ENCODE measurements at places on chromosomes 2 and 18. TPM values are rescaled to one million over a fixed set of nuclear protein-coding genes. Genes with fewer than 3 reads are reported as not detected.

- no peak for DNase-seq
Observed at GRCh38 chr2:85251070-85251616, 76.6 kb downstream of the TGOLN2 start.

- DNase-seq: no peak
Observed at GRCh38 chr2:118049816-118050140, 35.9 kb upstream of the CCDC93 start.

DNA sequence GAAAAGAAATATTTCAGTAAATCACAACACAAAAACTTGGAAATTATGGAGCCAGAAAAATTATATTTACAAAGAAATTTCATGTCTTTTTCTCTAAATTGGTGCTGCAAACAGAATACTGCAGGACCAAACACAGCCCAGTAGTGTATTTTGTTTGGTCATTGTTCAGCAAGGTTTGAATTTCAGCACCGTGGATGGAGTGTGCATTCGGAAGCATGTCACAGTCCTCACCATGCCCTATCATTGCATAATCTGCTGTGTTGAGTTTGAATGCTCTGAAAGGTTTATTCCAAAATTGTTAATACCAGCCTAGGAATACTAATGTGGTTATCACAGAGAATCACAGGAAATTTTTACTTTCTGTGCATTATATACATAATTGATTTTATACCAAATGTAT is 296.7 kb downstream of the METTL4 start:
- DNase-seq: no peak

GRCh38 chr2:13332060-13332459 is 615.3 kb downstream of the TRIB2 start:
- no peak for DNase-seq

DNA sequence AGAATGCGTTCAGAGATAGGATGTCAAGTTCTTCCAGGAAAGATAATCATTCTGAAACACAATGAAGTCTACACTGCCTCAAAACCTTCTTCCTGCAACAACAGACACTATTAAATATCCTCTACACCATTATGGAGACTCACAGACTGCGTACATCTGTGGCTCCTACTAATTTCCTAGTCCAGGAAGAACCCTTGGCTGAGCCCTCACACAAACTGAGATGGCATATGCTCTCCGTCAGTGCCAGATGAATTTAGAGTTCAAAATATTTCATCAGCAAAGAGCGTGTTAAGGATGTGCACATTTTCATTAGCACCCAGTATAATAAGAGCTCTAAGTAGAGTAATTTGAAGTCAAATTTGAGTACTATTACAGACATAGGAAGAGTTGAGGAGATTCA is 117.2 kb downstream of the TCF4 start:
- DNase-seq: no peak

DNA sequence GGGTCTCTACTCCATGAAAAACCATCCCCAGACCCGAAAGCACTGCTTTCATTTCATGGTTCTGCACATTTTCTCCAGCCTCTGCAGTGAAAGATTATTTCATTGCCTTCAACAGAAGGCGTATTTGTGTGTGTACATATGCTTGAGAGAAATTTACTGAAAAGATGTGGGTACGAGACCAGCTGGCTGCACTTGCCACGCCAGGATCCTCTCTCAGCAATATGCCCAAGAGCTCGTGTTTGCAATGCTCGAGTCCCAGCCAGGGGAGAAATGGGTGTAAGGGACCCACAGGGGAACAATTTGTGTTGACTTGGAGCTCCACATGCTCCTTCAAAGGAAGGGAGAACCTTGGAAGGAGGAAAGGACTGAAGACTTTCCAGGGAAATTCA is 37.3 kb downstream of the TMEM177 start:
- no peak for DNase-seq

DNA sequence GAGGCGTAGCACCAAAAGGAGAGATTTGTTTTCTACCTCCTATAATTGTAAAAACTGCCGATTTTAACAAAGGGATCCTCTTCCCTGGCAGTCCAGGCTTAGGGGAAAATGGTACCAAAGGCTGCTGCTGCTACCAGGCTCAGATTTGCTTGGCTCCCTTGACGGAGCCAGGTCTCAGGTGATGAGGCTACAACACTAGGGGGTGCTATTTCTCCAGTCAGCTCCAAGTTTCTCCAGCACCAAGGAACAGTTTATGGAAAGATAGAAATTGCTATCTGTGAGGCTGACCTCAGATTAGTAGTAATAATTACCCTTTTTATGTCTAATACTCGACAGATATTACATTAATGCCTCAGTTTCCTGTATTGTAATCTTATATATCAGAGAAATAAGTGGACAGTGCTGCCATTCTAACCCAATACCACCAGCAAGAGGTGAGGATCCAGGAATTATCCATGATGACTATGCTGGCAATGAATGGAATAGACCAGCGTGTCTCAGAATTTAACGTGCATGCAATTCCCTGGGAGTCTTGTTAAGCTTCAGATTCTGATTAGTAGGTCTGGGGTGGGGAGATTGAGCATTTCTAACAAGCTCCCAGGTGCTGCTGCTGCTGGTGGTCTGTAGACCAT is 111.3 kb downstream of the ESCO1 start:
- no peak for DNase-seq

GRCh38 chr2:231017231-231017598 is 20.1 kb upstream of the C2orf72 start:
- no peak for DNase-seq

GRCh38 chr2:6877402-6878304 is at the start of gene RSAD2:
Gene RSAD2 (plus strand): TSS chr2:6877777. CDS start chr2:6877801, 24 bp downstream.
- no peak for DNase-seq

- no peak for DNase-seq
Observed at GRCh38 chr2:187150670-187151069, 297.4 kb downstream of the CALCRL start.

GRCh38 chr2:104944495-104944894 is 90.6 kb downstream of the POU3F3 start:
- DNase-seq: no peak

DNA sequence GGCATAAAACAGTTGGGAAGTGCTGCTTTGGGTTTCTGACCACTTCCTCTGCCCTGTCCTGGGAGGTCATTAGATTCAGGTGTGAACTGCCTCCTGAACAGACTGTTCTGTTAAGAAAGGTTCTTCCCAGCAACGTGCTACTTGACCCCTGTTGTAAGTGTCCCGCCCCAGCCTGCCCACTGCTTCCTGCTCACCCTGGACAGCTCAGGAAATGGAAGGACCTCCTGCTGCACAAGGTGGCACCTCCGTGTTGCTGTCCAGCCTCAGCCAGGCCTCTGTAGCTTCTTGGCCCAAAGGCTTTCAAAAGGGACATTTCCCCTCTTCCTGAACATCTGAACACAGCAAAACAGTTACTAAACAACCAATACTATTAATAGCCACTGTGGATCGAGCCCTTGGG is 5.3 kb downstream of the TOGARAM2 start:
- no peak for DNase-seq

DNA sequence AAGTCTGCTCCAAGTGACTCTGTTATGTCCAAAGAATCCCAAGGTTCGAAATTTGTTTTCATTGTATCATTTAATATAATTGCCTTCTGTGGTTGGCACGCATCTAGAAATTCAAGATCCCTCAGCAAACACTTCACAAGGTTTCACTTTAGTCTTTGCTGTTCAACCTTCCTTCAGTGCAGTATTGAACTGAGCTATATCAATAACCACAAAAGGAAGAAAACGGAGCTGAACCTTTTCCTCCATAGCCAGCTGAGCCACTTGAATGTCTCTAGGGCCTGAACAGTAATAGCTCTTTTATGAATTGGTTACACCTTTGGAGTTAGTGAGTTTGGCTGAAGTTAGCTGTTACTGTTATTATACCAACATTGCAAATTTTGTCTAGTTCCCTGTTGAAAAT is 357.7 kb upstream of the HNRNPA3 start:
- DNase-seq: no peak

- DNase-seq: peak; percentile 4
Observed at GRCh38 chr18:44229693-44230108, 451.0 kb upstream of the SETBP1 start.

- DNase-seq: no peak
Observed at GRCh38 chr2:108449410-108450130, 564 bp downstream of the GCC2 start.

- DNase-seq: no peak
Observed at GRCh38 chr2:106899786-106900530, 14.0 kb upstream of the ST6GAL2 start.

- DNase-seq: no peak
Observed at GRCh38 chr2:181467966-181468707, 11.0 kb downstream of the ITGA4 start.

DNA sequence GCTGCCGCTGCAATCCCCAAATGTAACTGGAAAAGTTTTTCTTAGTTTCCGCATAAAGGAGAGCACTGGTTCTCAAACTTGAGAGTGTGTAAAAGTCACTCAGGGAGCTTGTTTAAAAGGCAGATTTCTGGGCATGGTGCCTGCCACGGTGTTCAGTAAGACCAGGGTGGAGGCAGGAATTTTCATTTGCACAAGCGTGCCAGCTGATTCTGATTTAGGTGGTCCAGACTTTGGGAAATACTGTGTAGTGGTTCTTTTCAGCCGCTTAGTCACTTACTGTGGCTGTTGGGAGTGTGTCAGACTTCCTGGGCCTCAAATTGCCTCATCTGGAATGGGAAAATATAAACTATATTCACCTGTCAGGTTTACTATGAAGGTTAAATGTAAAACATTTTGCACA is 788 bp downstream of the ARMC9 start:
- no peak for DNase-seq

DNA sequence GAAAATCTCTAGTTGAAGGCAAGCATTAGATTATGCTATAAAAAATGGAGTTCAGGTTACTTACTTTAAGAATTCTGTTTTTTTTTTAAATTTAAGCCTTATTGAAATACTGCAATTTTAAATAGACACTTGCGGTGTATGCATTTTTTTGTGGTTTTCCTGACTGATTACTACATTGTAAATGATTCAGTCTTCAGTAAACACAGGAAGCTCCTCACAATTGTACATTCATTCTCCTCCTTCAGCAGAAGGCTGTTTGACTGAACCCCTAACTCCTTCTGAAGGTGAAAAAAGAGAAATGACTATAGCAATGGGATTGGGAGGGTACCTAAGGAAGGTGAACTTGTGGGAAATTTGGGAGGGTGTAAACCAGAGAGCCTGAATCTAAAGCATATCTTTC is 136.1 kb downstream of the GCA start:
- no peak for DNase-seq

- DNase-seq: no peak
Observed at GRCh38 chr2:12060886-12061285, 314.5 kb downstream of the LPIN1 start.

GRCh38 chr2:178870703-178871102 is 63.5 kb upstream of the TTN start:
- DNase-seq: no peak

- DNase-seq: no peak
Observed at GRCh38 chr18:13520741-13521140, 205.6 kb downstream of the FAM210A start.

- DNase-seq: no peak
Observed at GRCh38 chr18:45104049-45104395, 423.3 kb downstream of the SETBP1 start.

GRCh38 chr18:75369026-75369721 is 58.3 kb downstream of the SMIM21 start:
- DNase-seq: no peak

DNA sequence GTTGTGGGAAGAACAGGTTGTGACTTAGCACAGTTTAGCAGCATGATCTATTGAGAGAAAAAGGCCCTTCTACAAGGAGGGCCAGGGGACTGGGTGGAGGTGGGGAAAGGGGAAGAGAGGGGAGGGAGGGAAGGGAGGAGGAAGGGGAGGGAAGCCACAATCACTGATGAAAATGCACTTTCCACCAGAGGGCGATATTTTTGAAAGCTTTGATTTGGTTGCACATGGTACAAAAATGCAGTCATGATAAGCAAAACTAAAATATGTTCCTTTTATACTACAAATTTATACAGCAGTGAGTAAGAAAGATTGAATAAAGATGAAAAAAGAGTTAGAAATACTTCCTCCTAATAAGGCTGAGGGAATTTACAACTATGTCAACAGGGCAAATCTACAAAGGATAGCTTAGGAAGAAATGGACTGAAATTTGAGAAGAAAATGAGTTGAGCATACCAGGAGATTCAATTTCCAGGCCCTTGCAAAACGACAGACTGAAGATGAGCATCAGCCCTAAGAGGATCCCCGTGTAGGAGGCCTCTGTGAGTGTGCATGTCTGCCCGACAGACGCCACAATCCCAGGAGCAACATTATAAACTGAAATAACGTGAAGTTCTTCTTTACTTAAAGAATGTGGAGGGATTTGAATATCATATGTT is 17.2 kb downstream of the SH3YL1 start:
- DNase-seq: peak; percentile 17

FN1 gene
- 4,778 TPM for polyA plus RNA-seq

DNAH6 gene
- polyA plus RNA-seq: 0.01 TPM

SH2D6 gene
- polyA plus RNA-seq: 0.18 TPM

ANKRD62 gene
- not detected for polyA plus RNA-seq

GRB14 gene
- polyA plus RNA-seq: 0.29 TPM

FEV gene
- polyA plus RNA-seq: not detected

EGR4 gene
- not detected for polyA plus RNA-seq

G6PC2 gene
- not detected for polyA plus RNA-seq

GNLY gene
- polyA plus RNA-seq: not detected

C2orf81 gene
- polyA plus RNA-seq: 0.67 TPM
